Pons (tissue), 1 donor: ENCODE measurements at places on chromosomes 4 and X.

DNA sequence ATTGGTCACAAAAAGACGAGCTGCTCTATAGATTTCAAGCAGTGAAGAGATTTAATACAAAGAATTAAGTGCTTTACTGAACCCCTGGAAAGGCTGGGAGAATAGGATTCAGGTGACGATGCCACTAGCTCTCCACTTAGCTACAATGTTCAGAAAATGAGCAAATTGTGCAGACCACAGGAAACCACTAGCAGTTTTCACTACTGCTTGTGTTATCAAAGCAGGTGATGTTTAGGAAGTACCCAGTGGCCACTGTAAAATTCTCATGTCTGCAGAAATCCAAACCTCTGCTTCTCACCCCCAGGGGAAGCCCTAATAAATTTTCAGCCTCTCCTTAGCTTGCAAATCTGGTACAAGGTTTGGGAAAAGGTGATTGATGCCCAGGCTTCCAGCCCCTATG lies 165.1 kb downstream of the IL1RAPL1 start:
- no peak for DNase-seq

DNA sequence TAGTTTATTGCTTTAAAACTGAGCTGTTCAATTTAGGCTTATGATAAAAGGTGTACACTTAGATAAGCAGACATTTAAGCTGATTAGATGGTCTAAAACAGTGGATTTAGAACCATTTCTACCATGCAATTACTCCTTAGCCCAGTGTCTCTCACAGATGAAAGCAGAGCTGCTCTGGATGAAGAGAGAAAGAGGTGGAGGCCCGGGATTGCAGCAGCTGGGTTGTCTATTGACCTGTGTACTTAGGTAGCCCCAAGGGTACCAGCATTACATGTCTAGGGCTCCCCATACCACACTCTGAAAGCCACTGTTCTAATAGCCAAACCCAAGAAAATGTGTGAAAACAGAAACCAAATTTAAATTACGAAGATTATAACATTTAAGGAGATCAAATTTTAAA lies 86.0 kb upstream of the GIMD1 start:
- DNase-seq = no peak

- no peak for DNase-seq
Measured at GRCh38 chrX:17818726-17819125, 42.4 kb downstream of the RAI2 start.

DNA sequence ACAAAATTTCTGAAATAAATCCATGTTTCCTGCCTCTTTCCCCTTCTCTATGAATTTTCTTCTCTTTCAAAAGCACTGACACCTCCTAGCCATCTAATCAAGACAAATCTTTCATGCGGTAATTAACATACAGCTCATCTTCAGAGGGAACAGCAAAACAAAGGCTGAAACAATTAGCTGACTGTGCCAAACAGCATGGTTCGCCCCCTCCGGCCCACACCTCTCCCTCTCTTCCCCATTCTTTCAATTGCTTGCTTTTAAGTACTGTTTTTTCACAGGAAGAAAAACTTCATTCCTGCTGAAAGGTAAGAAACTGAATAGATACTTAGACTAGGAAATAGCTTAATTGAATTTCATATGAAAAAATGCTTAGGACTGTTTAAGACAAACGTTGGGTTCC lies 291.1 kb upstream of the NOCT start:
- DNase-seq = no peak

GRCh38 chrX:29661290-29661689 lies 554.1 kb upstream of the MAGEB2 start:
- DNase-seq = no peak

- DNase-seq = no peak
Measured at GRCh38 chrX:20362268-20363267, 95.9 kb upstream of the RPS6KA3 start.

- no peak for DNase-seq
Measured at GRCh38 chr4:153222707-153223426, 18.6 kb downstream of the TRIM2 start.

DNA sequence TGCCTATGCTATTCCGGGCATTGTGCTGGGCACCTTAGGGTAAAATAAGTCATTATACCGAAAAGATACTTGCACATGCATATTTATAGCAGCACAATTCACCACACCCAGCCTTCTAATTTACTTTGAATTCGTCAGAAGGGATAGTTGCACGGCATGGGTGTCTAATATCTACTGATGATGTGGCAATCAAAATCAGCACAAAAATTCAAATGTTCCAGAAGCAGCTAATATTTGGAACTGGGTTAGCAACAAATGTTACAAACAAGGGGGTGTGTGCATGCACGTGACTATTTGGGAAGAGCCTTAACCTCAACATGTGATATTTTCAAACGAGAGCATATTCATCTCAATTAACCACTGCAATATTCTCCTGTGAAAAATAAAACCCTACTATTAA lies 79.7 kb upstream of the PRSS48 start:
- no peak for DNase-seq

- no peak for DNase-seq
Measured at GRCh38 chr4:10648479-10648878, 36.1 kb downstream of the CLNK start.

GRCh38 chr4:190016369-190017289 lies 10.4 kb downstream of the FRG2 start:
- no peak for DNase-seq

DNA sequence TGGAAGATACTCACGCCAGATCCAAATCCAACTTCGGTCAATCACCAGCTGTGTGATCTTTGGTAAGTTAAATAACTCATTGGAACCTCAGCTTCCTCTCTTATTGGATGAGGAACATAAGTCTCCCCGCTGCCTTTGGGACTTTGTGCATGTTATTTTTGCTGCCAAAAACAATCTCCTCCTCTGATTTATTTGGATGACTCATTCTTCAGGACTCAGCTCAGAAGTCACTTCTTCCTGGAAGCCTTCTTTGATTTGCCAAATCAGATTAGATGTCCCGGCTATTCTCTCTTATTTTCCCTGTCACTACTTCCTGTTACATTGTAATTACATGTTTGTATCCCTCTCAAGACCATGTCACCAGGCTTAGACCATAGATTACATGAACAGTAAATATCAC lies 138.0 kb upstream of the BOD1L1 start:
- DNase-seq = no peak

DNA sequence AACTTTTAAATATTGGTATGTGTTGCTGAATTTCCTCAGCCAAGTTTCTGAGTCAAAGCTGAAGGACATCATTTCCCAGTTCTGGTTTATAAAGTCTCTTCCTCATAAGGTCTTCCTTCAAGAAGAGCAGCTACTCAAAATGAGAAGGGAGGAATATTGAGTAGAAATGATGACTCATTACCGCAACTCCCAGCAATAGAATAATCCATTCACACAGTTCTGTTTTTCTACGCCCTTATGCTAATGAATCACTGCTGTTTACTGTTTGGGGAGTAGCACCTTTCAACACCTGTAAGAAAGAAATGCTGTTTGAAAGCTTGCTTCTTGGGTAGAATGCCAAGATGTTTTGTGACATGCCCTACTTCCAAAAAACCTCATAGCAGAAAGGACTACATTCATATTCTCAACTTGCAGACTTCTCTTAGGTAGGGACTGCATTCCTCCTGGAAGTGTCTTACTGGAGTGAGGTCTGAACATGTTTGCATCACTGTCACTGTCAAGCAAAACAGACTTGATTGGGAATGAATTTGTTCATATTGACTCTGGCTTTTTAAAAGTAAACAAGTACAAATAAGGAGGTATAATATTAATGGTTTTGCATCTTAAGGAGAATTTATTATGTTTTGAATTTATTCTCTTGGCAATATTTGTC lies 147.2 kb upstream of the BANK1 start:
- DNase-seq = no peak

GRCh38 chr4:31059753-31060522 lies 339.8 kb downstream of the PCDH7 start:
- DNase-seq = no peak

- peak; percentile 32 for DNase-seq
Measured at GRCh38 chrX:2608638-2609430, 82.3 kb upstream of the CD99 start.

GRCh38 chr4:22597471-22597870 lies 81.6 kb upstream of the ADGRA3 start:
- DNase-seq = no peak

- no peak for DNase-seq
Measured at GRCh38 chr4:153570228-153570973, 104.2 kb downstream of the TMEM131L start.

DNA sequence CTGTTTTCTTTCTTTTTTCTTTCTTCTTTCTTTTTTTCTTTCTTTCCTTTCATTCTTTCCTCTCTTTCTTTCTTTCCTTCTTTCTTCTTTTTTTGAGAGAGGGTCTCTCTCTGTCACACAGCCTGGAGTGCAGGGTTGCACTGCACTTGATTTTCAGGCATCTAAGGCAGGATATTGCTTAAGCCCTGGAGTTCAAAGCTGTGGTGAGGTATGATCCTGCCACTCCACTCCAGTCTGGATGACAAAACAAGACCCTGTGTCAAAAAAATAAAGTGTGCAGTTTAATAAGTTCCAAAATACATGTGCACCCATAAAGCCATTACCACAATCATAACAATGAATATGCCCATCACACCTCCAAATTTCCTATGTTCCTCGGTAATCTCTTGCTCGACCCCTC lies 10.6 kb upstream of the ZNF718 start:
- no peak for DNase-seq

- DNase-seq = no peak
Measured at GRCh38 chr4:15250021-15250441, 177.8 kb upstream of the C1QTNF7 start.

- DNase-seq = no peak
Measured at GRCh38 chr4:185904381-185904780, 92.4 kb upstream of the SORBS2 start.

- DNase-seq = no peak
Measured at GRCh38 chr4:6619116-6619465, 21.4 kb upstream of the MRFAP1 start.

DNA sequence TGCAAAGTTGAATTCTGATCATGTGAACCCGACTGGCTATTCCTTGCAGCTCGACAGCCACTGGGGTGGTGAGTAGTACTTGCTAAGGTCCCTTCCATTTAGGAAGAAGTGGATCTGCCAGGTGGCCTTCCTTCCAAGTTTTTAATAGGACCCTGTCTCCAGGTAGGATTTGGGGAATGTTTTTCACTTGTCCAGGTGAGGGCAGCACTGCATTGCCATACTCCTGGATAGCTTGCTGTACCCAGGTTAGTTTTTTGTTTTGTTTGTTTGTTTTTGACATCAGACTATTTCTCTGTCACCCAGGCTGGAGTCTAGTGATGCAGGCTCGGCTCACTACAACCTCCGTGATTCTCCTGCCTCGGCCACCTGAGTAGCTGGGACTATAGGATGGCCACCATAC lies 29.8 kb downstream of the SAGE1 start:
- DNase-seq = no peak

DNA sequence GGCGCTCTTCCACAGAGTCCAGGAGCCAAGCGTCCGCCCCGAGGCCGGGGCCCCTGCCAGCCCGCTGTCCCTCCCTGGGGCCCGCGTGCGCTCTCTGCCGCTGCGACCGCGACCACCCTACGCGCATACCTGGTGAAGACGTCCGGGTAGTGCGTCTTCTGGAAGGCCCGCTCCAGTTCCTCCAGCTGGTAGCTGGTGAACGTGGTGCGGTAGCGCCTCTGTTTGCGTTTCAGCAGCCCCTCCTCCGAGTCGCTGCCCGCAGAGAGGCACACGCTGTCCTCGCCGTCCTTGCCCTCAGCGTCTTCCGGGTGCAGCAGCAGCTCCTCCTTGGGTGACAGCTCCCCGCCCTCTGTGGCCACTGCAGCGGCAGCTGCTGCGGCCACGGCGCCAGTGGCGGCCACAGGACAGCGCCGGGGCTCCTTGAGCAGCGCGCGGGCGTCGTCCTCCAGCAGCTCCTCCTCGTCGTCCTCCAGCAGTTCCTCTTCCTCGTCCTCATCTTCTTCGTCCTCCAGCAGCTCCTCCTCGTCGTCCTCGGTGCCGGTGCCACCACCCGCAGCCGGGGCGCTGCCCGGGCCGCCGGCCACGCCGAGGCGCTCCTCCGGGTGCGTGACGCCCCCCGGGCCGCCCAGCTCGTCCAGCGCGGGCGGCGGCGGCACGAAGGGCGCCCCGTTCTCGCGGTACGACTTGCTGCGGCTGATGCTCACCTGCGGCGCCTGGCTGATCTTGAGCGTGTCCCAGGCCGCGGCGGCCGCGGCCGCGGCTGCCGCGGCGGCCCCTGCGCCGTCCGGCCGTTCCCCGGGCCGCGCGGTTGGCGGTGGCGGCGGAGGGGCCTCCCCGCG lies 2.8 kb downstream of the ARX start:
- no peak for DNase-seq

DNA sequence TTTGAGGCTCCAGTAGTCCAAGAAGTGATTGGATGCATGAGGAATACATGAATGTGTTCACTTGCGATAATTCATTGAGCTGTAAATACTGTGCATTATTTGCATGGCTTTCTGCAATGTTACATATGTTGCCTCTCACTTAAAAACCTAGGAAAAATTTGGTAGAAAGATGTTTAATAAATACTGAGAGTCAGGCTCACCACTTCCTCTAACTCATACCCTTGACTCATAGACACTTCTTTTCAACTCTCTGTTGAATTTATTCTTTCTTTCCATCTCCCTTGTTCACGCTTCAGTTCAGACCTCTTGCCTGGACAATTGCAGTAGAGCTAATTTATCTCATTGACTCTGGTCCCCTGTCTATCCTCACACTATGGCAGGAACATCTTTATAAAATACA lies 35.8 kb upstream of the LEF1 start:
- DNase-seq = no peak

GRCh38 chr4:99968330-99968729 lies 18.3 kb upstream of the H2AZ1 start:
- no peak for DNase-seq

GRCh38 chr4:81845273-81845672 lies 373.6 kb upstream of the RASGEF1B start:
- DNase-seq = no peak

DNA sequence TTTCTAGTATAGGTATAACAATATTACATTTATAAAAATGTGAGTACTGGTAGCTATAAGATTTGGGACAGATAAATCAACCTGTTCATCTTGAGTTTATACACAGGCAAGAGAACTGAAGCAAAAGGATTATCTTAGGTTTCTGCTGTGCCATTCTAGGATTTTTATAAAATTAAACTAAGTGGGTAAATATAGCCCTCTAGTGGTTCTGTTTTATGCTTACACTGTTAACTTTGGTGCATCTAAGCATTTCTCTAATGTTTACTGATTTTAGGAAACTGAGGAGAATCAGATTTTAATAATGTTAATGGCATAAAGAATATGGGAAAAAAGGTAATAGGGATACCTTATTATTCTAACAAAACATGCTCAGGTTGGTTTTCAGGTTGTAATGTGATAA lies 1.1 kb upstream of the RRH start:
- DNase-seq = peak; percentile 44

- DNase-seq = no peak
Measured at GRCh38 chr4:90495211-90495610, 368.0 kb downstream of the CCSER1 start.

DNA sequence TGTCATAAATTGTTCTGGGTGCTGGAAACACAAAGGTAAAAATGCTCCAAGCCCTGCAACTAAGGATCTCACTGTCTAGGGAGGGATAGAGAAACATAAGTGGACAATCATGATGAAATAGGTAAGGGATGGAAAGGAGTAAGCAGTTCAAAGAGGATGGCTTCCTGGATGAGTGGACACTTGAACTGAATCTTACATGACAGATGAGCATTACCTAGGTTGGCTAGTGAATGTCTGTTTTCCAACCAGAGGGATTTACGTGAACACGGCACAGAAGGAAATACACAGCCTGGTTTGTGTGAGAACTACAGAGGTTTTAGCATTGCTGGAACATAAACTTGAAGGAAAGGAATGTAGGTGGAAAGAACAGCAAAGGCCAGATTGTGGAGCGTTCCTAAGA lies 150.2 kb upstream of the GALNT7 start:
- DNase-seq = no peak
